NCI-H1930 (cell line): ENCODE measurements at places on chromosomes 12 and 14.
A peak's percentile ranks its signal among the peaks of the same experiment; 100 is the strongest.

- no peak for DNase-seq
These were observed 62.7 kb downstream of the SLC41A2 start for GRCh38 chr12:104895415-104895814.

DNA sequence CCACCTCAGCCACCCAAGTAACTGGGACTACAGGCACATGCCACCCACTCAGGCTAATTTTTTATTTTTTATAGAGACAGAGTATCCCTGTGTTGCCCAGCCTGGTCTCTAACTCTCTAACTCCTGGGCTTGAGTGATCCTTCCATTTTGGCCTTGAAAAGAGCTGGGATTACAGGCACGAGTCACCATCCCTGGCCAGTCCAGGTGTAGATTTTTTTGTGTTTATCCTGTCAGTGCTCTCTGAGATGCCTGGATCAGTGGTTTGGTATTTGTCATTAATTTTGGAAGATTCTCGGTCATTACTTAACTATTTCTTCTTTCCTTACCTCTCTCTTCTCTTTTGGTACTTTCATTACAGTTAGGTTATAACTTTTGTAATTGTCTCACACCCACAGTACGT is 5.3 kb upstream of the HIF1A start:
- DNase-seq = no peak

DNA sequence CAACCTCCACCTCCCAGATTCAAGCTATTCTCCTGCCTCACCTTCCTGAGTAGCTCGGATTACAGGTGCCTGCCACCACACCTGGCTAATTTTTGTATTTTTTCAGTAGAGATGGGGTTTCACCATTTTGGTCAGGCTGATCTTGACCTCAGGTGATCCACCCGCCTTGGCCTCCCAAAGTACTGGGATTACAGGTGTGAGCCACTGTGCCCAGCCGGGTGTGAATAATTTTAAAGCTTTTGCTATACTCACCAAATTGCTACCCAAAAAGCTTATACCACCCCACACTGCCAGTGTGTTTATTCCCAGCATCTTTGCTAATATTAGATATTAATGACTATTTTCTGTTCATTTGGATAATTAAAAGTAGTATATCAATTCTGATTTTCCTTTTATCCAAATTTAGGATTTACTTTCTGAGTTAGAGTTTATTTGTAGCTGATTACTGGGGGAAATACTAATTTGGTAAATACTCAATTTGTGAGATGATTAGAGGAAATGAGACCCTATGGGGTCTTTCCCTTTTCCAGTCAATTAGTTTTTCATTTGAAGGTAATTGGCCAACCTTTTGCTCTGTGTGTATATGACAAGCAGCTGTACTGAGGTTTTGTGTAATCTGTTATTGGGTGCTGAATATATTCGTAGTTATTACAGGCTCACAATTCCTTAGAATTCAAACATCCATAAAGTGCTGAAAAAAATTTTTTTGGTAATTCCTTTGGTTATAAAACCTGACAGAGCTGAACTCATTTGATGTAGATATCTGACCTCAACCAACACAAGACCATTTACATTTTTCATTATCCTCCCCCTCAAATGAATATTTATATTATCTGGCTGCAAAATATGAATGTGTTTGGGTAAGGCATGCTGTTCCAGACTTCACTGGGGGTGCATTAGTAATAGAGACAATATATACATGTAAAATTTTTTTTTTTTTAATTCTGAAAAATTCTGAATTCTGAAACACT is 73.6 kb downstream of the ANO6 start:
- no peak for DNase-seq

- DNase-seq = no peak
These were observed 1136.7 kb downstream of the TMEM121 start for GRCh38 chr14:106662936-106663550.

GRCh38 chr12:25725470-25725869 is 172.4 kb upstream of the LMNTD1 start:
- no peak for DNase-seq

DNA sequence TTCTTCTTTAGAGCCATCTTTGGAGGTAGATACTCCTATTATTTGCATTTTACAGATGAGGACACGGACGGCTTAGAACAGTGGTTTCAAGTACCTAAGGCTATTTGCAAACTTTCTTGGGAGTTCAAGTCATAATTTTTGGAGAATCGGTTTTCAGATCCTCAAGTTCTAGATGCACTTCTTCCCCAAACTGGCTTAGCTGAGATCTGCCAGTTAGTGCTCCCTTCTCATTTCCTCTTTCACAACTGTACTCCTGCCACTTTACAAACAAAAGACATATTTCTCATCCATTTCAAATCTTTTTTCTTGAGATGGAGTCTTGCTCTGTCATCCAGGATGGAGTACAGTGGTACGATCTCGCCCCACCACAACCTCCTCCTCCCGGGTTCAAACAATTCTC is 77.3 kb downstream of the HELB start:
- DNase-seq = no peak

- no peak for DNase-seq
These were observed 52.5 kb downstream of the DUSP16 start for GRCh38 chr12:12510141-12510540.

GRCh38 chr14:99274346-99275221 is 2.6 kb upstream of the BCL11B start:
- peak; percentile 87 for DNase-seq

DNA sequence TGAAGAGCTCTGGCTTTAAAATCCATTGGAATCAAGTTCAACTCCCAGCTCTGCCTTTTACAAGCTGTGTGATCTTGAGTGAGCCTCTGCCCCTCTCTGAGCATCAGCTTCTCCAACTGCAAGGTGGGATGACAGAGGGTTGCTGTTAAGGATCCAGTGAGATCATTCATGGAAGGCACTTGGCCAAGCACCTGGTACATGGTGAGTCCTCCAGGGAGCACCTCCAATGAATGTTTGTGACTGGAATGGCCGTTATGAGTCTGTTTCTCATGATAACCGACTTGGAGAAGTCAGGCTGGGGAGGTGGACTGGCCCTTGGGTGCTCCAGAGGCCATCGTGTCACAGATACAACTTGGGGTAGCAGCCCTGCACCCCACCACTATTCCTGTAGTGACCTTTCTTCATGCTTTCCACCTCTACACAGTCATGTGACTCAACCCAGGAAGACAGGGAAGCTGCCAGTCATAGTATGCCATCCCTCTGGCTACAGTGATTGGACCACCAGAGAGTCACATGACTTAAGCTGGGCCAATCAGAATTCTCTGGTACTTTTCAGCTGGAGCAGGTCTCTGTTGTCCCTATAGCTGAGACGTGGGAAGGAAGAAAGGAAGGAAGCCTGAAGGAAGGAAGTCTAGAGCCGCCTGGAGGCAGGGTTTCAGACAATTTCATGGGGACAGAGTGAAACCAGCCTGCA is 146.5 kb upstream of the MYL2 start:
- no peak for DNase-seq

GRCh38 chr12:109718390-109718789 is 4.8 kb downstream of the FAM222A start:
- DNase-seq = peak; percentile 23

GRCh38 chr12:44367916-44368315 is 508.2 kb downstream of the NELL2 start:
- DNase-seq = no peak

DNA sequence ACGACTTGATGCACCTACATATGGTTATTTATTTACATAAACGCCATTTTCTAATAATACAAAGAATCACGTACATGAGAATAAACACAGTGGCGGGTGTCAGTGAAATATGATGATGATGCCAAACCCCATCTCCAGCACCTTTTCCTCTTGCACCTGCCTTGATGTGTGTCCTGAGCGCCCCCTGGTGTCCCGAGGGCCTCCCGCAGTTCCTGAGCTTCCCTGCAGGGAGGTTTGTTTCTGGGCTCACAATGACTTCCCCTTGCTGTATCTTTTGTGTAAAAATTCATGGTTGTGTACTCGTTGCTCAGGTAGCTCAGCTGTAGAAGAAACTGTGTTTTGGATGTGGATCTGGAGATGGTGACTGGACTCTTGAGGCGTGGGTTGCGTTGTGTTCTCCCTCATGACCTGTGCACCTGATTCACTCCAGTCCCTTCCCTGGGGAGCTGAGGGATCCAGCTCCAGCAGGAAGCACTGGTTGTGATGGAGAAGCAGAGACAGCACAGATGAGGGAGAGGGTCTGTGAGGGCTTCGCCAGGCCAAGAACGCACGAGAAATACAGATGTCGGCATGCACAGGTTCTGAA is 1037.8 kb downstream of the TMEM121 start:
- no peak for DNase-seq

DNA sequence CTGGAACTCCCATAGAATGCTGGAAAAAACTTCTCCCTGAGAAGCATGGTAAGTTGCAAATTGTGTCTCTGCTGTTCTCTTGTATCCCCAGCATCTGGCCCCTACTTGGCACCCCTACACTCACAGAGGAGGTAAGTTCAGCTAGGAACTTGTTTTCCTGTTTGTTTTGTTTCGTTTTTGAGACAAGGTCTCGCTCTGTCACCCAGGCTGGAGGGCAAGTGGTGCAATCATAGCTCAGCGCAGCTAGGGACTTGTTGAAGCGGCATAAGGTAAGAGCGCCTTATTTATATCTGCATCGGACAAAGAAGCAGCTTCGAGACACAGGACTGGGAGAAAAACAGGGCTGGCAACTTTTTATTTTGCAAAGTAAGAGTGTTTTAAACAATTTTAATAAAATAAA is 18.5 kb upstream of the ANO2 start:
- no peak for DNase-seq

DNA sequence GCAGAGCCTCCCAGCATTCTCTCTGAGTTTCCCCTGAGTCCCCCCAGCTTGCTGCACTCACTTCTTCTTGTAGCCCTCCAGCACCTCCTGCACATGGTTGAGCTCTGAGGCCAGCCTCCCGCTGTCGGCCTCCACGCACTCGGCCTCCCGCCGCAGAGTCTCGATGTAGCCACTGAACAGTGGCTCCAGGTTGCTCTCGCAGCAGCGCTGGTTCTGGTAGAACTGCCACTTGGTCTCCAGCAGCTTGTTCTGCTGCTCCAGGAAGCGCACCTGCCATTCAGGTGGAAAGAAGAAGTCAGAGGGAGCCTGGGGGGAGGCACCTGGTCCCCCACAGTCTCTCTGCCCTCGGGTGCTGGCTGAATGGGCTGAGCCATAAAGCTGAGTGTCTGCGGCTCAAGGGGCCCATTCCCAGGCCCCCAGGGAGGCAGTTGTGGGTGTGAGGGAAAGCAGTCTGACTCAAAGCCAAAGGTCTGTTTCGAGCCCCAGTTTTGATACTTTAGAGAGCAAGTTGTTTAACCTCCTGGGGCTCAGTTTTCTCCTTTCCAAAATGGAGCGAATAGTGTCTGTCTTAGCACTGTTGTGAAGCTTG is 2.3 kb downstream of the KRT85 start:
- DNase-seq = no peak

DNA sequence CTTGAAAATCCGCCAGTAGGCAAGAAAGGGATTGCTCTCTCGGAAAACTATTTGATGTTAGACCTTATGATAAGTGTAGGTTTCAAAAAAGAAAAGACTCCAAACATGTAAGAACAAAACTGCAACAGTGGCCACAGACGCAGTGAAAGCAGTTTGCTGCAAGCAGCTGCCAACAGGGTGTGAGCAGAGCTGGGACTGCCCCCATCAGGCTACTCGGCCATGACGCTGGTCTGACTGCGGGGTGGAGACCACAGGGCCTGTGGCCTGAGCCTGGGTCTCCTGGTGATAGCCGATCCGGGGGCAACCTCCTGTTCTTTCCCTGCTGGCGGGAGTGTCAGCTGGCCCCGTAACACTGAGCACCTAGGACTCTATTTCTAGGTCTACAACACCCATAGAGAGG is 63.2 kb downstream of the AMN start:
- DNase-seq = no peak

DNA sequence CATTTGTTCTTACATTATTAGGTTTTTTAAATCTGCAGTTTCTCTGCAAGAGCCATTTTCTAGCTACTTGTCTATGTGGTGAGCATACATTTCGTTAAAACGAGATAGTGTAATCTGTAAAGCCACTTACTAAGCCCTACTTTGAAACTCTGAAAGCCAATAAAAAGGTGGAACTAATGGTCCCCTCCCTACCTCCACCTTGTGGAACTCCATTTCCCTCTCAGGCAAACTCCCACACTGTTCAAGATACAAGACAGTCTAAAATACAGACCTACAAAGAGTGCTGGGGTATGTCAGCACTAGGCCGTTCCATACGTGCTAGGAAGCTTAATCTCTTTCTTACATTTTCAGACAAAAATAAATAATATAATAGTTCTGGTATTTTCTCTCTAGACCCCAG is 74.1 kb downstream of the DUSP6 start:
- no peak for DNase-seq

GRCh38 chr14:103562179-103562428 is 353 bp downstream of the BAG5 start:
- DNase-seq = no peak

GRCh38 chr14:54192610-54193009 is 204.2 kb upstream of the CDKN3 start:
- no peak for DNase-seq

- DNase-seq = no peak
These were observed 2.4 kb upstream of the ASB2 start for GRCh38 chr14:93978735-93979134.

GRCh38 chr14:24857277-24857676 is 192.7 kb downstream of the STXBP6 start:
- DNase-seq = no peak

GRCh38 chr14:72164420-72165228 is 232.4 kb downstream of the RGS6 start:
- no peak for DNase-seq

DNA sequence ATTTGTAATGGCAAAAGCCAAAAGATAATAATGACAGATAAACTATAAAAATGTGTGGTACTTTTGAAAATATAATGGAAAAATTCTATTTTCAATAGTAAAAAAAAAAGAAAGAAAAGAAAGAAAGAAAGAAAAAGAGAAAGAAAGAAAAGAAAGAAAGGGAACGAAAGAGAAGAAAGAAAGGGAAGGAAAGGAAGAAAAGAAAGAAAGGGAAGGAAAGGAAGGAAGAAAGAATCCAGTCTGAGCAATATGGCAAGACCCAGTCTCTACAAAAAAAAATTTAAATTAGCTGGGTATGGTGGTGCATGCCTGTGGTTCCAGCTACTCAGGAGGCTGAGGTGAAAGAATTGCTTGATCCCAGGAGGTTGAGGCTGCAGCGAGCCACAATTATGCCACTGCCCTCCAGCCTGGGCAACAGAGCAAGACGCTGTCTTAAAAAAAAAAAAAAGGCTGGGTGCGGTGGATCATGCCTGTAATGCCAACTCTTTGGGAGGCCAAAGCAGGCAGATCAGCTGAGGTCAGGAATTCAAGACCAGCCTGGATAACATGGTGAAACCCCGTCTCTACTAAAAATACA is 38.4 kb downstream of the EAPP start:
- no peak for DNase-seq
